ENCODE measurements at places on chromosomes 11 and 22. TPM values are rescaled to one million over a fixed set of nuclear protein-coding genes. Genes with fewer than 3 reads are reported as not detected.

The MMP10 gene
- total RNA-seq: not detected

The IFT27 gene
- total RNA-seq: 26.3 TPM

The PANX3 gene
- not detected for total RNA-seq

The PGA5 gene
- total RNA-seq: not detected

The MYH9 gene
- 49.5 TPM for total RNA-seq

The CARD16 gene
- not detected for total RNA-seq

The PITPNB gene
- total RNA-seq: 58.8 TPM

The OR52E1 gene
- total RNA-seq: not detected

The BLID gene
- 18.8 TPM for total RNA-seq

The VPREB1 gene
- not detected for total RNA-seq

The PNPLA5 gene
- not detected for total RNA-seq

The MMP1 gene
- not detected for total RNA-seq

The CASP5 gene
- total RNA-seq: not detected
